ENCODE measurements at places on chromosomes 16 and 17. TPM values are rescaled to one million over a fixed set of nuclear protein-coding genes. Genes with fewer than 3 reads are reported as not detected.

The PTX4 gene
- not detected for total RNA-seq

DNA sequence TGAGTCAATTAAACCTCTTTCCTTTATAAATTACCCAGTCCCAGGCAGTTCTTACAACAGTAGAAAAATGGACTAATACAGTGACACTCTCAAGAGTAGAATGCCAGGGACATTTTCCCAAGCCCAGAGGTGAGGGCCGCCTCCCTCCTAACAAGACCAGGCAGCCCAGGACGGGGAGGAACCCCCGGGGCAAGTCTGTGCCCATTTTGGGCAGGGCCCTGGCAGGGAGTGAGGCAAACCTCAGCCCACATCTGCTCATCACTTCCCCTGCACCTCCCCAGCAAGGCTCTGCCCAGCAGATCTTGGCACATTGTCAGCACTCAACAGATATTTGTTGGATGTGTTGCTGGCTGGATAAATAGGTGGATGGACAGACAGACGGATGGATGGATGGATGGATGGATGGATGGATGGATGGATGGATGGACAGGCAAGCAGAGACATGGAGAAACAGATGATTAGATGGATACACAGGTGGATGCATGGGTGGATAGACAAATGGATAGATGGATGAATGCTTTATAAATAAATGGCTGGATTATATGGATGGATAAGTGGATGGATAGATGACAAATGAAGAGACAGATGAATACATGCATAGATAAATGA is 271.3 kb downstream of the PARN start:
- no peak for DNase-seq
- no peak overlapping the region for H3K27ac ChIP-seq
- no peaks in the 10 kb centered on the region for H3K36me3 ChIP-seq
- peaks cover 10% of the 10 kb centered on the region for H3K27me3 ChIP-seq
- no peak overlapping the region for H3K4me3 ChIP-seq

GRCh38 chr16:18959031-18959505 is 24.7 kb upstream of the TMC7 start:
- no peak for DNase-seq
- H3K27me3 ChIP-seq: peaks cover 2% of the 10 kb centered on the region
- no peaks in the 10 kb centered on the region for H3K36me3 ChIP-seq
- peaks cover 7% of the 10 kb centered on the region for H3K4me1 ChIP-seq

- H3K4me3 ChIP-seq: no peak overlapping the region
- H3K27me3 ChIP-seq: no peaks in the 10 kb centered on the region
- no peak overlapping the region for H3K27ac ChIP-seq
- no peak for DNase-seq
- peaks cover 54% of the 10 kb centered on the region for H3K4me1 ChIP-seq
- H3K36me3 ChIP-seq: no peaks in the 10 kb centered on the region
Measured at GRCh38 chr16:17377360-17378324, 93.1 kb downstream of the XYLT1 start.

DNA sequence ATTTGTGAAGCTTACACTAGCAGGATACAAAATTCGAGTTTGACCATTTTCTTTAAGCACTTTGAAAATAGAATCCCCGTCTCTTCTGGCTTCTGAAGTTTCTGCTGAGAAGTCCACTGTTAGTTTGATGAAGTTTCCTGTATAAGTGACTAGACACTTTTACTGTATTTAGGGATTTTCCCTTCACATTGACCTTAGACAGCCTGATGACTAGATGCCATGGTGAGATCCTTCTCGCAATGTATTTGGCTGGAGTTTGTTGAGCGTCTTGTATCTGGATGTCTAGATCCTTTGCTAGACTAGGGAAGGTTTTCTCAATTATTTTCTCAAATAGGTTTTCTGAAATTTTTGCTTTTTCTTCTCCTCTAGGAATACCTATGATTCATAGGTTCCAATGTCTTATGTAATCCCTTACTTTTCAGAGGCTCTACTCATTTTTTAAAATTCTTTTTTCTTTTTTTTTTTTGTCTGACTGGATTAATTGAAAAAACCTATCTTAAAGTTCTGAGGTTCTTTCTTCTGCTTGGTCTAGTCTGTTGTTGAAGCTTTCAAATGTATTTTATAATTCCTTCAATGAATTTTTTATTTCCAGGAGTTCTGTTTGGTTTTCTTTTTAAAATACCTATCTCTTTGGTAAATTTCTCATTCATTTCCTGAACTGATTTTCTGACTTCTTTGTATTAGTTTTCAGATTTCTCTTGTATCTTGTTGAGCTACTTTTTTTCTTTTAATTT is 63.7 kb upstream of the ABCC11 start:
- peaks cover 6% of the 10 kb centered on the region for H3K4me1 ChIP-seq
- DNase-seq: no peak
- H3K27me3 ChIP-seq: no peaks in the 10 kb centered on the region
- no peak overlapping the region for H3K27ac ChIP-seq
